ENCODE measurements at places on chromosomes 7 and 10.

- DNase-seq = no peak
Observed at GRCh38 chr7:105268511-105269392, 120.0 kb downstream of the SRPK2 start.

DNA sequence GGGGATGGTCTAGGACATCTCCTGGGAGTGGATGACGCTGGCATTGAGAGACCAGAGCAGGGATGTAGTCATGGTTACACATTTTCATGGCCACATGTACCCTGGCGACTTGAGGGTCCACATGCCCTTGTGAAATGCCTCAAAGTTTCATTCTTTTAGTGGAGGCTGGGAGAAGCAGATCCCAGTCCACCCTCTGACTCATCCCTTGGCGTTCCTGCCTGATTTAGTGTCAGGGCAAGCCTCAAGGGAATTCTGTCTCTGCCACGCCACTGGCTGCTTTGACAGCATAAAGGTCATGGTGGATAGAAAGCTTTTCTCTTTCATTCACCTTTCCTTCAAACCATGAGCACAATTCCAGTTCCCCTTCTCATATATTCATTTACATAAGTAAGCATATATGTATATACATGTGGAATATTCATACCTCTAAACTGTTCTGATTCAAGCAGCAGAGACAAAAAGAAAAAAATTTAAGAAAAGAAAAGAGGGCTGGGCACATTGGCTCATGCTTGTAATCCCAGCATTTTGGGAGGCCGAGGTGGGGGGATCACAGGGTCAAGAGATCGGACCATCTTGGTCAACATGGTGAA is 21.8 kb upstream of the KIF5B start:
- no peak for DNase-seq

- DNase-seq = no peak
Observed at GRCh38 chr10:20882091-20882490, 15.0 kb downstream of the NEBL start.

DNA sequence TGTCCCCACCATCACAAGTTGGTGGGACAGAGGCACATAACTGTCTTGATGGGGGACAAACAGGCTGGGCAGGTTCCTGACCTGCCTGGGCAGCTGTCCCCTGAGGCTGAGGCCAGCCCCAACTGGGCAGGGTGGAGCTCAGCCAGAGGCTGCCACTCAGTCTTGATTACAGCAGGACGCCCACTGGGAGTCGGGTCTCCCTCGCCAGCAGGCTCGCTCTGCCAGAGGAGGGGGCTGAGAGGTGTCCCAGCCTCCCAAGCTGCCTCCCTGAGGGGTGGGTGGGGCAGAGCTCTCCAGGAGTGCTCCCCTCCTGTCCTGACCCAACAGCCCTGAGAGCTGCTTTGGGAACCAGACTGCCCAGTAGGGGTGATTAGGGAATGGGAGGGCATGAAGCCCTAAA is 1.8 kb upstream of the CAMK2G start:
- DNase-seq = no peak

DNA sequence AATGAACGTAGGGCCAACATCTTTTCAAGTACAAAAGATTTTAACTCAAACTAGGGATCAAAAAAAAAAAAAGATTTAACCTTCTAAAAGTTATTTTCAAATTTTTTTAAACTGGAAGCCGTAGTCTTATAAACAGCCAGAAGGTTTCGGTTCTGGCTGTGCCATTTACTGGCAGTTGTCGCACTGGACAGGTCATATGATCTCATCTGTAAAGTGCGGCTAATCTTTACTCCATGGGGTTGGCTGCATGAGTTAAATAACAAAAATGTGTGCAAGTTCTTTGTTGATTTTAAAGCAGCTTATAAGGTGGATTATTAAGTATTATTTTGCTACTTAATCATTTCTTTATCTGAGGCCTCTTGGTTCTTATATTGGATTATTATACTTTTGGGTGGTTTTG is 36.6 kb downstream of the TRUB1 start:
- DNase-seq = no peak

GRCh38 chr7:155299535-155300202 is 2.0 kb downstream of the INSIG1 start:
- DNase-seq = no peak

GRCh38 chr10:16720812-16721211 is 96.4 kb downstream of the RSU1 start:
- no peak for DNase-seq

GRCh38 chr10:3995302-3996210 is 210.5 kb upstream of the KLF6 start:
- no peak for DNase-seq

- DNase-seq = no peak
Observed at GRCh38 chr10:6153845-6154244, 48.9 kb upstream of the PFKFB3 start.

GRCh38 chr7:148380596-148381419 is 209.8 kb upstream of the C7orf33 start:
- no peak for DNase-seq

DNA sequence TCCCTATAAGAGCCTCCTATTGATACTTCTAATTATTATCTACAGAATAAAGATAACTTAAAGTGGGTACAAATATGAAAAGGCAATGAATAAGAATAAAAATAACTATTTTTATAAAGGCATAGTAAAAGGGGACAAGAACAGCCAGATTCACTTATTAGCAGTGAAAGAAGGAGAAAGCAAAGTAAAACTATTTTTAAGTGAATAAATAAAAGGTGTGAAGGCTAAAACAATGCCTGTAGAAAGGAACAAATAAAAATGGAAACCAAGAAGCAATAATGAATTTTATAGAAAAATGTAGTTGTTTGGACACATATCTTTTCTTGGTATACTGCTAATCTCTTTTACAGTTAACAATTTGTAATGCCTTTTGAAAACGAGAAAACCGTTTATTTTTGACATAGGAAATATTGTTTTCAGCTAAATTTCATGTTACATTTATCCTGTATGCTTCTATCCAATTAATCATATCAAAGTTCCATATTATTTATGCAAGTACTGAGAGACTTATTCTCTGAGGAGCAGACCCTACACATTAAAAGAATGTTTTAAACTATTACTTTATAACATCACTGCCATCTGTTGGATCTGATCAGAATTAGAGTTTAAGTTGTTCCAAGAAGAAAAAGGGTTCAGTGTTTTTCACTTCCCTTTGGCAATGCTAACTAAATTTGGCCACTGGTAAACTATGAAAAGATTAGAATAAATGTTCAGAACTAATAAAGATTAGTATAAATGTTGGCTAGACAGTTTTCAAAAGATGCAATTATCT is 59.1 kb downstream of the ARMC3 start:
- DNase-seq = no peak

DNA sequence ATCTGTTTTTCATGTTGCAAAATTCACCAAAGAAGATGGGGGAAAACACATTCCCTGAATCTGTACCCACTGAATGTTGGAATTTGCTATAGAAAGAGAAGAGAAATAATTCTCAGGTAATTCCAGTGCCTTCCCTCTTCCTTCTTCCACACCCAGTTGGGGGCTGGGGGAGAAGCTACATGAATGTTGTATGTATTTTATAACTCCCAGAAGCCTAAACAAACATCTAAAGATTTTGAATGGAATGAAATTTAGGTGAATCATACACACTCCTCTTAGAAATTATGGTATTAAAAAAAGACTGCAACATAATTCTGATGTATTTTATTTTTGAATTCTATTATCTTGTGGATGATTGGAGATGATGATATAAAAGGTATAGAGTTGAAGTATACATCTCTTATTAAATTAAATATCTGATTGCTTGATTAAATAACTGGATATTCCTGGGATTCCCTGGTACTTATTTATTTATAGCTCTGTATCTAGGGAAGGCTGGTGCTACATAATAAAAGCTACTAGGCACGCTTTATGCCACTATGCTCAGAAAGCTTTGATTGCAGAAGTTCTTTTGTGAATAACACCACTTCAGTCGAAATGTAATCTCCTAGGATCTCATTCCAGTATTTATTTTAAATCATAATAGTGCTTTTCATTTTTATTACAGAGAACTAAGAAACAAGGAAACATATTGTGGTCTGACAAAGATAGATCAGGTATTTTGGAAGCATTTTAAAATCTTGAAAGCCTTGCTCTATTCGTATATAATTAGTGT is 98.5 kb downstream of the MCU start:
- DNase-seq = no peak

DNA sequence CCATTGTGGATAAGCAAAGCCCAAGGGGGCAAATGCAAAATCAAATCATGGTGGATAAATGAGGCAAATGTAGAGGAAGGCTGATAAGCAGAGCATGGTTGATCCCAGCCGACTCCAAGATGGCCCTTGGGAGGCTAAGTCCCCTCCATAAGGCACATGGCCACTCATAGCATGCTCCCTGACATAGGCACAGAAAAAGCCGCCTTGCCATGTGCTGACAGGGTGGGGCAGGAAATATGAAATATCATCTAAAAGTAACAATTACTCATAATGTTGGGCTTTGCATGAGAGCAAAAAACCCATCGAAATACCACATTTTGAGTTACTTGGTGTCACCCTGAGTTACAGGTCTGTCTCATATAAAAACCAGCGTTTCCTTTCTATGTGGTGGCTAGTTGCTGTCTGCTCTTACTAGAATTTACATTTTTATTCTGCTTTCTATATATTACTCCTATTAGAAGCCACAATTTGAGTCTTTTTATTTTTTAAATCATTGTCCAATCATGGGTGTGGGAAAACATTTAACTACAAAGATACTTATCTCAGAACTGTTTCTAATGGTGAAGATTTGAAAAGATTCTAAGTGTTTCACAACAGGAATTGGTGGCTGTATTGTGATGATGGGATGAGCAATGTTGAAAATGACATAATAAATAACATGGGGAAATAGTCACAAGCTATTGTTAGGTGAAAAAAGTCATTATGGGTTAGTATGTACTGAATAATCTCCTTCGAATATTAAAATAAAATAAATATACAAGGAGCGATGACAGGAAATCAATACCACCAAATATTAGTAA is 102.7 kb downstream of the CUBN start:
- DNase-seq = peak; percentile 75

GRCh38 chr7:51246258-51247245 is 70.1 kb downstream of the COBL start:
- DNase-seq = no peak

Data from stimulated activated CD4-positive, alpha-beta T cell treated with anti-CD3 and anti-CD28 coated beads, Interleukin-2, amount 100 ng/mL, for 24 hours (primary cell).